ENCODE measurements at places on chromosomes 2 and 18.

GRCh38 chr2:146817613-146818012, 1027.2 kb upstream of the ACVR2A start:
- no peak for DNase-seq

GRCh38 chr2:62234755-62235655, 39.1 kb downstream of the B3GNT2 start:
- no peak for DNase-seq

- peak; percentile 51 for DNase-seq
Measured at GRCh38 chr18:4455113-4455811, at the start of gene DLGAP1. Gene DLGAP1, minus strand, starts transcription at chr18:4455307.

DNA sequence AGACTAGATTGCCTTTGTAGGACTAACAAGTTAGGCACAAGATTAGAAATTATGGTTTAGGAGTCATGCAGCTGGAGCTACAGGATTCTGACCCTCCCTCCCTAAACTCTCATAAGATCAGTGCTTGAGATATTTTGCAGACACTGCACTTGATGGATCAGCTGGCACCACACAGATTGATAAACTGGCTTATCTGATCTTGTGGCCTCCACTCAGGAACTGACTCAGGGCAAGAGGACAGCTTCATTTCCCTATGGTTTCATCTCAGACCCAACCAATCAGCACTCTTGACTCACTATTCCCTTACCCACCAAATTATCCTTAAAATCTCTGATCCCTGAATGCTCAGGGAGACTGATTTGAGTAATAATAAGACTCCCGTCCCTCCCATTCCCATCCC, 152.3 kb downstream of the DIS3L2 start:
- no peak for DNase-seq

- no peak for DNase-seq
Measured at GRCh38 chr2:181686576-181687185, 6.4 kb upstream of the NEUROD1 start.

DNA sequence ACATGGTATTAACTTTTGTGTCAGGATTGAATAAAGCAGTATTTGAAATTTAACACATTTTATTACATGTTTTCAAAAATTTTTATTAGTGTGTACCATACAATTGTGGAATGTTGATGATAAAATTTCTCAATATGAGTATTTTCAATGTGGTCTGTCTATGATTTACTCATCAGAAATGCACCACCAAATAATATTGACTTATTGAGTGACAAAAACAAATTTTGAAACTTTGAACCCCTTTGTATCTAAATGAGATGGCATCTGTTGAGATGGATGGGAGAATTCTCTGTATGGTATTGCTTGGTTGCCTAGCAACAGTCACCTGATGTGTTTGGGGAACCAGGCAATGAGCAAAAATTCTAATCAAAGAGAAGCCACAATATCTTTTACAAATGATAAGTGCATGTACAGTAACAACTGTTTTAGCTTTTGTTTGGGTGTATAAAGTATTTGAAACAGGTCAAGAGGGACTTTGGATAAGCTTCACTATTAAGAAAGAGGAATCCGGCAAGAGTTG, 400.1 kb downstream of the CCDC85A start:
- no peak for DNase-seq

DNA sequence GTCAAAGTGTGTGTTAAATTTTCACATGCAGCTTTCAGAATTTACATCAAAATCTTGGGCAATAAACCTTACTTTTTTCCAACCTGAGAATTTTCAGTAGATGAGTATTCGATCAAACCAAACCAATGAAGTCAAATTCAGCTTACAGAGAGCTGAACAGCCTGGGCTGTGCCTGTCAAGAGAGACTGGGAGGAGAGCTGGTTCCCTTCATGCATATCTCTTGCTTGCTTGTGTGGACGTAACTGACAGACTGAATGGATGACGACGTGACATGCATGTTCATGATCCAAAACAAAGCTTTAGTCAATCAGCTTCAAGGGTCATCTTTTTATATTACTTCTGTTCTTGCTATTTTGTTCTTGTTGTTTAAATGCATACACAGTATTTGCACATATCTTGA, 145.2 kb downstream of the GALNT3 start:
- DNase-seq = peak; percentile 53

GRCh38 chr2:221096706-221097567, 475.2 kb downstream of the EPHA4 start:
- DNase-seq = no peak

- no peak for DNase-seq
Measured at GRCh38 chr2:128501006-128501690, 182.5 kb upstream of the HS6ST1 start.

- DNase-seq = no peak
Measured at GRCh38 chr2:188937228-188938220, 36.6 kb upstream of the COL3A1 start.

GRCh38 chr2:124081154-124081716, 56.1 kb downstream of the CNTNAP5 start:
- no peak for DNase-seq

DNA sequence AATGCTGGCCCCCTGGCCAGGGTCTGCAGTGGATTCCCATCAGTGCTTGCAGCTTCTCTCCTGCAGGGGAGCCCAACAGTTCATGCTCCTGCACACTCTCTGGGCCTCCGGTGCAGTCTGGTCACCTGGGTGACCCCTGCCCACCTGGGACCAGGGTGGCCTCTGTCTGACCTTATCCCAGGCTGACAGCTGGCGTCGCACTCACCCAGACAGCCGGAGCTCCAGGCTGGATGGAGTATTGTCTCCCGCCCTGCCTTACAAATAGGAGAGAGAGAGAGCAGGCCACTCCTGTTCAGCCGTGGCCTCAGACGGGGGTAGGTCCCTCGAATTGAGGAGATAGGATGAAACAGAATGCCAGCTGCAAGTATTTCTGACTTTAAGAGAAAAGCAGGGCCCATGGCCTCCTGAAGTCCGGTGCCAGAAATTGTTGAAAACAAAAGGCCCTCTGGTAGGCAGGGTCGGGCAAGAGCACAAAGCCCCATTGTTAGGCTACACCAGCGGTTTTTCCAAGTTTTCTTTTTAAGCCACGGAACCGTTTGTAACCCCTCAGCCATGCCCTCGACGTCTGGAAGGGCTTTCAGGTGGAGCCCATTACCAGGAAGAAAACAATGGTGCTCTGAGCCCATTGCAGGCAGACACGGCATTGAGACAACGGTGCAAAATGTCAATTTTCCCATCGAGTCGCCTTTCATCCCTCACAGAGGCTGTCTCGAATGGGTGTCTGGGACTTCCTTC, 258.4 kb downstream of the BCL11A start:
- DNase-seq = peak; percentile 61

GRCh38 chr2:80374105-80374504, 69.6 kb upstream of the LRRTM1 start:
- DNase-seq = no peak

GRCh38 chr18:13290856-13291271, 72.3 kb downstream of the LDLRAD4 start:
- no peak for DNase-seq

- no peak for DNase-seq
Measured at GRCh38 chr2:62489162-62489561, 16.8 kb downstream of the TMEM17 start.

- no peak for DNase-seq
Measured at GRCh38 chr2:134348239-134348638, 94.4 kb downstream of the MGAT5 start.

DNA sequence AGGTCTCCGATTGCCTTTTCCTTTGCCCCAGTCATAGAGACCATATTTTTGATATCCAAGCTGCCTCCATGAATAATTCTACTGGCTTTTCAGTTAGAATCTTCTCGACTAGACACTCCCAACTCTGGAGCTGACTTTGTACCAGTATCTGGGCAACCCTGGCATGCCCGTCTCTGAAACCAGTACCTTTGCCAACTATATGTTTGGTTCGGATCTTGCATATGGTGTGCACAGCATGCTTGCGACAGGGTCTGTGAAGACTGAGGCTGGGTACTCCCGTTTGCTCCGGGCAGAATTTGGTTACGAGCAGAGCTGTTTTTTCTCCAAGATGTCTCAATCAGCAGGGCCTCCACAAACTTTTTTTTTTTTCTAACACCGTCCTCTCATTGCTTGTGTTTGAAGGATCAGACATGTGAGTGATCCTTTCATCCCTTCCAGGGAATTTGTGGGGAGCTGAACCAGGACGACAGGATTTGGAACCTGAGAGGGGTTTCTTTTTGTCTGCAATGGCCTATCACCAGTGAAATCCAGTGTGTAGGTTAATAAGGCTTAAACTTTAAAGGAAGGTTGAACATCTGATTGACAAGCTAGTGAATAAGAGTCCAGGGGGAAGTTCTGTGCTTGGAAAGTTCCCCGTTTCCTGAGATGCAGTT, 322.3 kb downstream of the MYCN start:
- DNase-seq = no peak

DNA sequence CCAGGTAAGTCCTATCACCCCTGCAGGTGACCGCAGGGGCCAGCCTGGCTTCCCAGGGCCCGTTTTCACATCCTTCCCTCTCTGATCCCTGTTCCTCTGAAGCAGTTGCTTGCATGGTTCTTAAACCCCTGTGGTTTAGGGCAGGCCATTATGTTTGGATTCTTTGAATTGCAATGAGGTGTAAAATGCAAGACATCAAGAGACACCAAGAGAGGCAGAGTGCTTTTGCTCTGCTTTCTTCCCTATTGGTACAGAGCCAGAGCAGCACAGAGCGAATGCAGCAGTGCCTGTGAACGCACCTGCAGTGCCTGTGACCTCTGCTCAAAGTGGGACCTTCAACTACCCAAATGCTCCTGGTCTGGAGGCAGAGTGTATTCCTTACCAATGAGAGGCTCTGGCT, 7.6 kb downstream of the RFX8 start:
- DNase-seq = no peak

DNA sequence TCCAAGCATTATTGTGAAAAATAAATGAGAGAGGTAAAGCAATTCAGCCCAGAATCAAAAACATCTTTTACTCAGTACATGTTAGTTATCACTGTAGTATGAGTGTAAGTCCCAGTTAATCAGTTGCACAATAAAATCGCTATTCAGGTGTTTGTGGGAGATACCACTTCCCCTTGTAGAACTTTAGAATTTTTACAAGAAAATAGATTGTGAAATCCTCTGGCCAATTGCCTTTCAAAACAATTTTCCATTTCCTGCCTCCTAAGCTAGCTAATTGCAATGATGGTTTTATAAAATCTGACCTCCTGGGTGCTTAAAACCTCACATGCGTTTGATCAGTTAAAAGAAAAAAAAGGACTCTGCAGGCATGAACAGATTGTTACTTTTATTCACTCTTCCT, 332.5 kb downstream of the PID1 start:
- no peak for DNase-seq

DNA sequence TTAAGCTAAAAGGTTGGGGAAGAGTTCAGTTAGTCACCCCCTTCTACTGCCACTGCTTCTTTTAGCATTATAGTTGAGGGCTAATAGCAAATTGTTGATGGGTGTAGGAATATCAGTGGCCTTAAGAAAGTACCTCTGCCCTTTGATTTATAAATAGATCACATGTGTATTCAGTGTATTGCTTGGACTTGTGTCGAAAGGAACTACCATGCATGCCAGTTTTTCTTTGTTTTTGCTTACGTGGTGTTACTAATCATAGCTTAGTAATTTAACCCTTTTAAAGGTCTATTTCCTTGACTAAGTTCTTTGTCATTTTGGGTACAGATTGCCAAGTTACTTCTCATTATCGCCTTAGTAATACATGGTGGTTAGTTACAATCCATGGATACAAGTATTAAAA, 85.6 kb downstream of the MIB1 start:
- no peak for DNase-seq

- DNase-seq = no peak
Measured at GRCh38 chr2:101262142-101262541, 9.5 kb downstream of the CNOT11 start.
